Brain microvascular endothelial cell (primary cell): ENCODE measurements at places on chromosomes 5 and 9.

DNA sequence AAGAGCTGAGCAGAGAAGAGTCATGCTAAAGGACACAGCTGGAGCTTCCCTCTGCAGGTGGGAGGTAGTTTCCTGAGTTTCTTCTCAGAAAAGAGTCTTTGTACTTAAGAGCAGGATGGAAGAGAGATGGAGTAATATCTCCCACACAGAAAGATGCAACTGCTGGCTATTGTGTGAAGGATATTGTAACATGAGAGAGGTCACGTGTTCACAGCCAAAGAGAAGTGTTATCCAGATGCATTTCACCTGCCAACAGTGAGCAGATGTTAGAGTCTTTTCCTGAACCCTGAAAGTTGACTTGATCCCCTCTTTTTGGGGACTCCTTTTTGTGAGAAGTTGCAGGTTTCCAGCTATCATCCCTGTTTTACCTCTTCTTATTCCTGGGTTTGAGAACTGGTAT is 14.0 kb upstream of the TRIO start:
- DNase-seq, result no peak

GRCh38 chr9:108933231-108933717 is 650 bp downstream of the ELP1 start:
- peak; percentile 12 for DNase-seq

DNA sequence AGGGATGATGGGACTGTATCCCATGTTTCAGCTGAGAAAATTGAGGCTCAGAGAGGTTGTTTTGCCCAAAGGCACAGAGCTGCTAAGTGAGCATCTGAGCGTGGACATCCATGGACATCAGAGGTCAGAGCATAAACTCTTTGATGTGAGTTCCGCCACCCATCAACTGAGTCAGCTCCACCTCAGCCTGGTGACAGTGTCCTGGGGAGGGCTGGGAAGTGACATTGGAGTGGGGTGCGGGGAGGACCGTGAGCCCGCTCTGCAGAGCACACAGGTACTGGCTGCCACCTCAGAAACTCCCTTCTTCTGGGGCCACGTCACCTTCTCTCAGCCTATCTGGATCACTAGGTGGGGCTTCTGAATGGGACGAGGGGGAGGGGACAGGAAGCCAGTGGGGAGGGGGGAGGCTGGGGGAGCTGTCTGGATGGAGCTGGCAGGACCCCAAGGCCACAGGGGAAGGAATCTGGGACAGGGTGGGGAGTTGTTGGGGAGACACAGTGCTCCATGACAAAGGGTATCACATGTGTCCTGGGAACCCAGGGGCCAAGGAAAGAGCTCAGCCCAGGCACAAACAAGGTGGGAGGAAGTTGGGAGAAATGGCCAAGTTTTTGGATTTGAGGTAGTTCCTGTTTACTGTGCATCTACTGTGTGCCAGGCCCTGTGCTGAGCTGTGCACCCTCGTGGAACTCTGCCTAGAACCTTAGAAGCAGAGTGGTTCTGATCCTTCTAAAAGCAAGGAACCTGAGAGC is 2.5 kb downstream of the LAMC3 start:
- DNase-seq, result no peak

DNA sequence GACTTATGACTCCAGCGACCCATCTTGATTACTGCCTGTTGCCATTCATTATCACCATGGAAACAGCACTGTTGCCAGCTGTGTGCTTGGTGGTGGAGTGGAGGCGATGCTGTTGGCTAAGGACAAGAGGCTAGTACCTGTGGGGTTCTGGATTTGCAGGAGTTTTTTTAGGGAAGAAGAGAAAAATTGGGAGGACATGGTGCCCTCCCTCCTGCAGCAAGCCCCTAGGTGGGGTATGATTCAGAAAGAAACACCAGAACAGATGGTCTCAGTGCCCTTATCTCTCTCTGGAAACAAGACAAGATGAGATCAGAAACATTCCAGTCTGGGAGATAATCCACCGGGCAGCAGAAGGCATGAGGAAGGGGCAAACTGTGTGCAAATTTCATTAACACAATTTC is 87.8 kb upstream of the TLR4 start:
- no peak for DNase-seq

GRCh38 chr9:136807281-136808074 is at the start of gene RABL6:
RABL6 (plus strand) TSS chr9:136807948; CDS start chr9:136808197, 249 bp downstream.
- DNase-seq, result peak; percentile 35

- peak; percentile 11 for DNase-seq
These were observed 1.1 kb downstream of the NFIB start for GRCh38 chr9:14312719-14313377.

- no peak for DNase-seq
These were observed 139.6 kb downstream of the SMARCA2 start for GRCh38 chr9:2154731-2155130.

DNA sequence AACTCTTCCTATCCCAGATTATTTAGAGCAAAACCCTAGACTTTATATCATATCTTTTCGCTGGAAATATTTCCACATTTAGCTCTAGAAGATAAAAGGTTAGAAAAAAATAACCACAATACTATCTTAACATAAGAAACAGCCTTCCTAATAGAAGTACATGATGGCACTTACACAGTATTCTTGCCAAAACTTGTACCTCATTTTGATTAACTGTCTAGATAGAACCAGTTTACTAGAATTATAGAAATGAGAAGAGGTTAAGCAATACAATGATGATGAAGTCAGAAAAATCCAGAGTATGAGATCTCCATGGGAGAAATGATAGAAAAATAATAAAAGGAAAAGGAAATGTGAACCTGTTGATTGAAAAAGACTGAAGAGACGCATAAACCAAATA is 63.1 kb downstream of the SLC12A2 start:
- DNase-seq, result no peak

- peak; percentile 60 for DNase-seq
These were observed 35.2 kb upstream of the SPATA31C2 start for GRCh38 chr9:88173378-88173999.

DNA sequence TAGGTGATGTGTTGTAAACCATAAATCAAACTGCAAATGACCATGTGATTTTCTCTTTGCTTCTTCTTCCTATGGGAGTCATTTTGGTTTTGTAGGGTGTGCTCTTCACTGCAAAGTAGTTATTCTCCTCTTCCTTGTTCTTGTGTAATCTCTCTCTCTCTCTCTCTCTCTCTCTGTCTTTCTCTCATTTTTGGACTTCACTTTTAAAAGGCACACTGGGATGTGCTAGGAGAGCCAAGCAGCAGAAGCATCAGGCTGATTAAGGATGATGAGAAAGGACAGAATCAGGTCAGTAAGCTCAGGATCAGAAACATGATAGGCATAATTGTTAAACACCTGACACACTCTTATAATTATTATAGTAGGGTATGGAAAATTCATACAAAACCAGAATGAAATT is 505.3 kb upstream of the ZNF608 start:
- no peak for DNase-seq

DNA sequence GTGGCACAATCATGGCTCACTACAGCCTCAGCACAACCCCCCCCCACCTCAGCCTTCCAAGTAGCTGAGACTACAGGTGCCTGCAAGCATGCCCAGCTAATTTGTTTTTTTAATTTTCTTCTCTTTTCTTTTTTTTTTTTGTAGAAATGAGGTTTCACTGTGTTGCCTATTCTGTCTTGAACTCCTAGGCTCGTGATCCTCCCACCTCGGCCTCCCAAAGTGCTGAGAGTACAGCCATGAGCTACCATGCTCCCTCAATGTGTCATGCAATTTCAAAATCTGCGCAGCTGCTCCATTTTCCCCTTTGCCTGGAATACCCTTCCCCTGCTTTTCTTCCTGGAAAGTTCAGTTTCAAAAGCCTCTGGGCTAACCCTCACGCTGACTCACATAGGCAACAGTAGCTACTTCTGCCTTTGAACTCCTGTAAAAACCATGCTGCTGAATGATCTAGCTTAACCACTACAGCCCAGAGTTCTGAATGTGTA is 71.0 kb upstream of the IL7R start:
- DNase-seq, result no peak

- DNase-seq, result no peak
These were observed 33.2 kb downstream of the PTGR1 start for GRCh38 chr9:111566234-111566633.

DNA sequence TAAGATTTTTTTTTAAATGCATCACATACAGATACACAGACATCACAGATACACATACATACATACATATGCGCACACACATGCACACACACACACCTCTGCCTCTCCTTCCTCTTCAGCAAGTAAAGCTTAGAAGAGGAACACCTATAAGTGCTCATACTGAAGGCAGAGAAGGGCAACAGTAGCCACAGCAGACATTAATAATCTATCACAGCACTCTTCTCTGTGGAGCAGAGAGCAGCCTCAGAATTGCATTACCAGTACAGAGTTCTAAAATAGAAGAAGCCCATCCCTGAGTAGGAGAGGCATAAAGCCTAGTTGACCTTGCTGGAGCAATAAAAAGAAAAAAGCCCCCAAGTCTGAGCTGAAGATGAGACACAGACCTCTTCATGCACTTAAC is 110.6 kb downstream of the MLLT3 start:
- DNase-seq, result peak; percentile 11

DNA sequence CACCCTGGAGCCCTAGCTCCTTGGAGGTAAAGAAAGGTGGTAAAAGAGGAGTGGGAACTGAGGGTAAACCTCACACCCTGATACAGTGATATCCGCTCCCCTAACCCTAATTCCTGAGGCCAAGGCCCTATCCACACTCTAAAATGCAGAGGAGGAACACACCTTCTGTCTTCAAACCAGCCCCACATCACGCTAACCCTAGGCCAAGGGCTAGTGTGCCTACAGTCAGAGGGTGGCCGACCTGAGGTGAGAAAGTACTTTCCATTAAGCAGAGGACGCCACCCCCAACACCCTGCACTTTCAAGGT is 590 bp downstream of the HDAC3 start:
- DNase-seq, result no peak

DNA sequence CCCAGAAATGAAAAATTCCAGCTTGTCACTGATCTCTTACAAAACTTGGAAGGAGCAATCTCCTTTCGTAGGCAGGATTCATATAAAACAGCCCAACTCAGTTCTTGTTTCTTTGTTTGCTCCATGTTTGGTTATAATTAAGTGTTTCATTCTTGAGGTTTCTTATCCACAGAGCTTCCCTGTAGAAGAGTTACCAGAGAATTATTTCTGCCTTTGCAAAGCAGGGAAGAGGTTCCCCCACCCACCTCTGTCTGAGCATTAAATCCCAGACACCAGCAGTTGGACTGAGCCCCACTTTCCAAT is 34.1 kb upstream of the RAI14 start:
- DNase-seq, result no peak

GRCh38 chr5:54644226-54644625 is 126.7 kb downstream of the SNX18 start:
- peak; percentile 53 for DNase-seq

- no peak for DNase-seq
These were observed 29.3 kb downstream of the CDHR2 start for GRCh38 chr5:176578391-176578808.

GRCh38 chr5:167752936-167753335 is 538.5 kb upstream of the WWC1 start:
- no peak for DNase-seq
